ENCODE measurements at places on chromosomes 12 and 14. TPM values are rescaled to one million over a fixed set of nuclear protein-coding genes. Genes with fewer than 3 reads are reported as not detected.

The NAV3 gene
- 9.0 TPM for total RNA-seq

The ERP27 gene
- 2.3 TPM for total RNA-seq

DNA sequence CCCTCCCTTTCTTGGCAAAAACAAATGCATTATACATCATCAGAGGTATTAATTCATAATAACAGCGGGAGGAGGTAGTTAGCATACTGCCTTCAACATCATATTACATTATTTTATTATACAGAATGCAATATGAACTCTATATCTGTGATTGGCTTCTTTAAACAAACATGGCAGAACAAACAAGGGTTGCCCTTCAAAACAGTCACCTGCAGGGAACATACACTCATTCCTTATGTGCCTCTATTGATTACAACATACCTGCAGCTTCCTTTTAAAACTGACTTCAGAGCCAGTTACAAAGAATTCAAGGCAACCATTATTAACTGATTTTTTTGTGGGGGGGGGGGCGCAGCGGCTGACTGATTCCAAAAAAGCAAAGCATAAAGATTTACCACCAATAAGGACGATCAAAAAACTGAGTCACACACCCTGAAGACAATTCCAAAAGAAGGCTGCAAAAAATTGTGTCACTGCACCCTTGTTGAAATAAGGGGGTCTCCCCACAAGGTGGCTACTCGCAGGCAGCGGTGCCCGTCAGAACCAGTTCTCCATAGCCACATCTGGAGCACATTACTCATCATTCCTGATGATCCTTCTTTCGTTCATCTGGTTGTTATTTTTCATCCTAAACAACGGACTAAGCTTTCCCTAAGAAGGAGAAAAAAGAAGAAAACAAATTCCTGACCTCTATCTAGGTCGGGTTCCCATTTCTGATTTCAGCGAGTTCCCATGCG lies 51.8 kb downstream of the SMUG1 start:
- H3K27me3 ChIP-seq, result no peaks in the 10 kb centered on the region
- H3K36me3 ChIP-seq, result no peaks in the 10 kb centered on the region
- no peak overlapping the region for H3K27ac ChIP-seq
- H3K4me3 ChIP-seq, result no peak overlapping the region
- no peaks in the 10 kb centered on the region for H3K4me1 ChIP-seq

The BCL7A gene
- 15.4 TPM for total RNA-seq

DNA sequence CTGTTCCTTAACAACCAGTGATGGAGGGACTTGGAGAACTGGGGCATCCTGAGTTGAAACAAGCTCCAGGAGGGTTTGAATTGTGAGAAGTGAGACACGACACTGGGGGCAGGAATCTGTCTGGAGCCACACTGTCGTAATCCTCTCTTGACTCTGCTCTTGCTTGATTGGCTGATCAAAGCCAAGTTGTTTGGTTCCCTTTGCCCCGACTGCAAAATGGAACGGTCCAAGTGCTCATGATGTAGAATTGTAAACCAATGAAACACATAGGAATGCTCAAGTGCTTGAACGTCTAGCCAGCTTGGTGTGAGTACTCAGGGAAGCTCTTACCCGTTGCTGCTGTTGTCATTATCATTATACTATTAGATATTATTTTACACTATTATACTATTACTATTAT lies 98.1 kb downstream of the TMEM132C start:
- H3K27me3 ChIP-seq, result no peaks in the 10 kb centered on the region
- H3K27ac ChIP-seq, result no peak overlapping the region
- no peak overlapping the region for H3K4me3 ChIP-seq
- no peak for DNase-seq
- no peaks in the 10 kb centered on the region for H3K4me1 ChIP-seq

DNA sequence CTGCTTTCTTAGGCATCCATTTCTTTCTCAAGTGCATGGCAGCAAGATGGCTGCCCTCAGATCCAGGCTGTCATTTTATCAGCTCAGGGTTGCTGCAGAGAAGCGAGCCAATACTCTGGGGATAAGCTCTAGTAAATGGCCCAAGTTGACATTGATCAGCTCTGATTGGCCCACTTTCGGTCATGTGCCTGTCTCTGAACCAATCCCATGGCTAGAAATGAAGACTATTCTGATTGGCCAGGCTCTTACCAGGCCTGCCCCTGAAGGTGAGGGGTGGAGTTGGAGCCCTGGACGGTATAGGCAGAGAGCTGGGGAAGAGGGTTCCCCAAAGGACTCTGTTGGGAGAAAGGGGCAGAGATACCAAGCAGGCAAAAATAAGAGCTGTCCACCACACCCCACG lies 41.4 kb downstream of the MYO1H start:
- H3K36me3 ChIP-seq, result no peaks in the 10 kb centered on the region
- H3K27me3 ChIP-seq, result no peaks in the 10 kb centered on the region
- H3K4me1 ChIP-seq, result no peaks in the 10 kb centered on the region

DNA sequence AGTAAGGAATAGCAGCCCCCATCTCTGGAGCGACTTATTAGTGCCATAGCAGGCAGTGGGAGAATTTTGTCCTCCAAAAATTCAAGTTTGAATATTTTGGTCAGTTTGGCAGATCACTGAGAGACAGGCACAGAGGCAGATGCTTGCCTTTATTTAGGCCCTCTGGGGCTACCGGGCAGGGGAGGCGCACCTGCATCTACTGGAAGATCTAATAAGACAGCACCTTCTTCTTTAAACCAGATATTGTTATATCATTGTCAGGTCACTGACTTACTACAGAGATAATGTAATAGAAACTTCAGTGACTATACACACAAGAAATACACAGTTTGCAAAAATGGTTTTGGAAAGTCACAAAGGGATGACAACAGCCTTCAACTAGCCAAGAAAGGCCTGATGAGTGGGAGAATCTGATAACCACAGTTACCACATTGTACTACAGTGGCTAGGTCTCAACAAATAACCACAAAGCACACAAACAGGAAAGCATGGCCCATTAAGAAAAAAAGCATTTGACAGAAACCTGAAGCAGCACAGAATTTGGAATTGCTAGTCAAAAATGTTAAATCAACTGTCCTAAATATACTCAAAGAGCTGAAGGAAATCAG lies 56.8 kb downstream of the CDK17 start:
- no peaks in the 10 kb centered on the region for H3K27me3 ChIP-seq
- H3K4me3 ChIP-seq, result no peak overlapping the region
- DNase-seq, result no peak
- H3K4me1 ChIP-seq, result no peaks in the 10 kb centered on the region
- H3K36me3 ChIP-seq, result no peaks in the 10 kb centered on the region

GRCh38 chr12:14187002-14187401 lies 178.5 kb upstream of the ATF7IP start:
- no peaks in the 10 kb centered on the region for H3K27me3 ChIP-seq
- H3K4me1 ChIP-seq, result no peaks in the 10 kb centered on the region
- H3K27ac ChIP-seq, result no peak overlapping the region
- H3K36me3 ChIP-seq, result no peaks in the 10 kb centered on the region
- DNase-seq, result no peak

DNA sequence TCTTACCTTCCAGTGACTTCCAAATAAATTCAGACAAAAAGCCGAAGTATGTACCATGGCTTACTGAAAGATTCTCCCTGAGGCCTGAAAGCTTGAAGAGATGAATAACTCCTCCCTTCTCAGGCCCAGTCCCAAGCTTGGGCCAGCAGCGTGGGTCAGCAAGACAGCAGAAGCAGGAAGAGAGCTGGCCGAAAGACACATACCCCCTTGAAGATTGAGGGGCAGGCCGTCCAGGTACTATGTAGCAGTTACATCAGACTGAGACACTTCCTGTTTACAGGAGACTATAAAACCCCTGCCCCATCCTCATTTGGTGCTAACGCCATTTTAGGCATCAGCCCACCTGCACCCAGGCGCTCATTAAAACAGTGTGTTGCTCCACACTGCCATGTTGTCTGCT lies 15.0 kb downstream of the NDUFA12 start:
- DNase-seq, result no peak
- no peak overlapping the region for H3K27ac ChIP-seq
- no peaks in the 10 kb centered on the region for H3K36me3 ChIP-seq
- no peaks in the 10 kb centered on the region for H3K27me3 ChIP-seq
- H3K4me3 ChIP-seq, result no peak overlapping the region

- no peaks in the 10 kb centered on the region for H3K36me3 ChIP-seq
- no peaks in the 10 kb centered on the region for H3K4me1 ChIP-seq
- H3K4me3 ChIP-seq, result no peak overlapping the region
- H3K27ac ChIP-seq, result peak overlapping the region; percentile 55
- no peak for DNase-seq
- no peaks in the 10 kb centered on the region for H3K27me3 ChIP-seq
These were observed 4.1 kb downstream of the TSPAN11 start for GRCh38 chr12:30930641-30931040.

DNA sequence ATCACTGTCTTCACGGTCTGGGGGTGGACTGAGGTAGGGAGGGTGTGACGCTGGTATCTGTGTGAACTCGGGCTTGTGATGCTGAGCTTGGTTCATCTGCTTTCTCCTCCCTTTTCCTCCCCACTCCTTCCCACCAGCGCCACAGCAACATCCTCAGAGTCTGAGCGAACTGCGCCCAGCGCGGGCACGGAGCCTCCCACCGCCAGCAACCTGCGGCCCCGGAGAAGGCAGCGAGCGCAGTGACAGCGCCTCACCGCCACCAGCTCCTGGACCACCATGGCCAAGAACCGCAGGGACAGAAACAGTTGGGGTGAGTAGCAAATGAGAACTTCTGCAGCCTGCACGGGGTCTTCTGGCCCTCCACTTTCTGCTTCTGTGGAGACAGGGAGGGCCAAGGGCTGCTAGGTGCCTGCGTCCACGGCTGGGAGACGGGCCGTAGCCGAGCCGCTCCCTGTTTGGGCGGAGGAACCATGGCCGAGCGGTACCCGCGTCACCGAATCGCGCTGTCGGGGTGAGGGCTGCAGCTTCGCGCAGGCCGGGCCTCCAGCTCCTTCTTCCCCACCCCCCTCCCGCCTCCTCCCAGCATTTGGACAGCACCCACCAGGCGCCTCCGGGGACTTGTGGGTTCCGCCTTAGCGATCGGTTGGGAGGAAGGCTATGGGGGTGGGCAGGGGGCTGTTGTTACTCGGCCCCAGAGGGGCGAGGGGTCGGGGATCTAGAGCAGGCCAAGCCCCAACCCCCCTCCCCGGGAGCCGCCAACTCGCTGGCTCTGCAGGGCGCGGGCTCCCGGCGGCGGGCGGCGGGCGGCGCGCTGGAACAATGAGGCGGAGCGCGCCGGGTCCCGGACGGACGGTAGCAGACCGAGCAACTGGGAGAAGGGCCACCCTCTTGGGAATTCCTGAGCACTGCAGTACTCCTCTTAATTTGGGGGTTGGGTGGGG lies at the start of gene ATL1:
Gene ATL1 (plus strand): TSS at position 156 of the 941 bp plus-strand sequence. CDS start 121 bp downstream, at position 277.
- no peaks in the 10 kb centered on the region for H3K4me1 ChIP-seq
- peak within 1 kb of the TSS; percentile 66 for H3K4me3 ChIP-seq
- peak within 1 kb of the TSS; percentile 96 for H3K27ac ChIP-seq

DNA sequence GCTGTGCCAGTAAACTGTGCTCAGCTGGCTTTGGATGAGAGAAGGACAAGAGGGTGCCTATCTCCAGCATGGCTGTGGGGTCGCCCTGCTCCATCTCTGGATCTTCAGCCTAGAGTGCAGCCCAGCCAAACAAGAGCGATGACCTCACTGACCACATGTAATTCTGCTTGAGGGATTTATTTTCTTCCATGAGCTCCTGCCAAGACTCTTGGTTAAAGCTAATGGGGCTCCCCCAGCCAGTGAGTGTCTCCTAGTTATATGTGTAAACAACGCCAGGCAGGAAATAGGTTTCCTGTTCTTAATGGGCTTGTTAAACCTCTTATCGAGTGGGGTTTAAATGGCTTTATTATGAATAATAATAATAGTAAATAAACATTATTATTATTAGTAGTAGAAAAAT lies 397.2 kb downstream of the NRXN3 start:
- H3K4me3 ChIP-seq, result no peak overlapping the region
- no peak overlapping the region for H3K27ac ChIP-seq
- DNase-seq, result no peak
- H3K36me3 ChIP-seq, result no peaks in the 10 kb centered on the region
- H3K4me1 ChIP-seq, result no peaks in the 10 kb centered on the region

Data from prostate gland (tissue), 2 donors.